NCI-H748 treated with DMSO at 0.1 percent for 48 hours (cell line): ENCODE measurements at places on chromosomes 1 and 21.

DNA sequence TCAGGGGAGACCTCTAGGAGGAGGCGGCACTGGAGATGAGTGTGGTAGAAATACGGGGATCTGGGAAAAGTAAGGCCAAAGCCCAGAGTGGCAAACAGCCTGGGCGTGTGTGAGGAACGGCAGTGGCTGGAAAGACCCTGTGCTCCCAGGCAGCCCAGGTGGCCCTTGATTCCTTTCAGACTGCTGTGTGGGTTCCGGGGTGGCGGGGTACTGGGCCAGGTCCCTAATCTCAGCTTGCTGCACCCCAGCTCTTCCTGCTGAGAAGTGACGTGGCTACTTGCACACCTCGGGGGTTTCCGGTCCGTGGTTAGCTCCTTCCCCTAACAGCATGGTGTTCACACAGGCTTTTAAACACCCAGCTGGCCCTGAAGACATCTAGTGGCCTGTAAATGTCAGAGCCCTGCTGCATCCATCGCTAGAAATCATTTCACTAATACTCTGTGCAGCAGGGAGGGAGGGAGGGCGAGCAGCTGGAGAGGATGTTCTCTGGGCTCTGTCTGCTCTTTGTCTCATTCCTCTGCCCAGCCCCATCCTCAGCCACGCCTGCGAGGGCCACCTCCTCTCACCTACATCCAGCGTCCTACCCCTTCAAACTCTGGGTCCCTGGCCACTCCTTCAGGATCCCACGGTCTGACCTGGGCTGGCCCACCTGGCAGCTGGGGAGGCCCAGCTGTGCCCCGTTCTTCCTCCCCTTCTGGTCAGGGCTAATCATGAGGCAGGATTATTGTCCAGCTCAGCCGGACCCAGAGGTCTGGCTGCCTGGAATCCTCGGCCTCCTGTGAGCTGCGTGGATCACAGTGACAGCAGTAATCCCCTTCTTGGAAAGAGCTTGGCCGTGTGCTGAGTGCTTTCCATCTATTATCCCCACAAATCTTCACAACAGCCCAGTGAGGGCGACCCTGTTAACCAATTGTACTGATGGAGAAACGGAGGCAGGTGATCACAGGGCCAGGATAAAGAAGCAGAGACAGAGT is 7.2 kb downstream of the ZDHHC18 start:
- no peak for DNase-seq

GRCh38 chr1:3155056-3155925 is 86.3 kb downstream of the PRDM16 start:
- DNase-seq = no peak

GRCh38 chr21:42201615-42202161 is 17.3 kb upstream of the ABCG1 start:
- DNase-seq = no peak

- no peak for DNase-seq
Observed at GRCh38 chr1:109438798-109439297, 12.6 kb upstream of the PSMA5 start.

GRCh38 chr1:161111527-161111926 is 6.3 kb downstream of the PFDN2 start:
- DNase-seq = no peak

DNA sequence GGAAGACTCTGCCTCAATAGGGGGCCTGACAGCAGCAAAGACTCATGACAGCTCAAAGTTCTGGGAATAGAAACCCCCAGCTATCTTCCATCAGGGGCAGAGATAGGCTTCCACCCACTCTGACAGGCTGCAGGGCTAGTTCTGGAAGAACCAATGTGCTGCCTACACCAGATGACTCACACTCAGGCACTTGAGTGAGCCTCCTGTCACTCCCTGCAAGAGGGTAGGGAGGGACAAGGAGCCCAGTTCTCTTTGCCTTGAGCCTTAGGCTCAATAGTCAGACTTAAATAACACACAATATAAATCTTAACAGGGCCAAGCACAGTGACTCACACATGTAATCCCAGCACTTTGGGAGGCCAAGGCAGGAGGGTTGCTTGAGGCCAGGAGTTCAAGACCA is 386.4 kb downstream of the HHAT start:
- no peak for DNase-seq

DNA sequence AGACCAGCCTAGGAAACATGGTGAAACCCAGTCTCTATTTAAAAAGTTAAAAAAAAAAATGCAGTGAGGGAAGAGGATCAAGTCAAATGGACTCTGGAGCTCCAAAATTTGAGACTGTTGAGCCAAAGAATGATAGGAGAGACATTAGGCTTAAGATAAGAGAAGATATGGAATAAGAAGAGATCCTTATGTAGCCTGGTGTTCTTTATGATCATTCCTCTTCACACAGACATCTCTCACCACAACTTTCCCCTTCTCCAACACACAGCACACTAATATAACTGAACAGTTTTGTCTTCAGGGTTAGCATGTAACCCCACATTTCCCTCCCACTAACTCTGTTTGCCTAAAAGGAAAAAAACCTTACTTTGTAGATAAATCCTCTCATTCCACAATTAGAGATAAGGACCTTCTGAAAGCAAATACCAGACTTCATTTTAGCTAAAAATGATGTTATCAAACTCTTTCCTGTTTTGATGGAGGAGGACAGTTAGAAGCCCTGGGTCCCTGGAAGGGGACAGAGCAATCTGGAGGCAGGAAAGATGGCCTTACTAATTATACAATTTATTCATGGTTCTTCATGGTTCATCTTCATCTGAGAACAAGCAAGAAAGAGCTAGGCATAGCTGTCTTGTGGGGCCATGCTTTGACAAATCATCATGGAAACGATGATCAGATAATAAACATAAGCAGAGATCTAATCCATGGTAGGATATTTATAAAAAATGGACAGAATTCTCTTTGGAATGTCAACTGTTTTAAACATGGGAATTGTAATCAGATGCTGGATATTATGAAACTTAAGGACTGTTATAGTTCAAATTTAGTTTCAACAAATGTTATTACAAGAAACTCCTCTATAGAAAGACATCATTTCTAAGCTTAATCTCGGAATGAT is 96.7 kb upstream of the S1PR1 start:
- no peak for DNase-seq

- no peak for DNase-seq
Observed at GRCh38 chr1:86517336-86517735, 29.5 kb upstream of the CLCA4 start.

- no peak for DNase-seq
Observed at GRCh38 chr1:158049853-158050252, 56.4 kb downstream of the KIRREL1 start.

DNA sequence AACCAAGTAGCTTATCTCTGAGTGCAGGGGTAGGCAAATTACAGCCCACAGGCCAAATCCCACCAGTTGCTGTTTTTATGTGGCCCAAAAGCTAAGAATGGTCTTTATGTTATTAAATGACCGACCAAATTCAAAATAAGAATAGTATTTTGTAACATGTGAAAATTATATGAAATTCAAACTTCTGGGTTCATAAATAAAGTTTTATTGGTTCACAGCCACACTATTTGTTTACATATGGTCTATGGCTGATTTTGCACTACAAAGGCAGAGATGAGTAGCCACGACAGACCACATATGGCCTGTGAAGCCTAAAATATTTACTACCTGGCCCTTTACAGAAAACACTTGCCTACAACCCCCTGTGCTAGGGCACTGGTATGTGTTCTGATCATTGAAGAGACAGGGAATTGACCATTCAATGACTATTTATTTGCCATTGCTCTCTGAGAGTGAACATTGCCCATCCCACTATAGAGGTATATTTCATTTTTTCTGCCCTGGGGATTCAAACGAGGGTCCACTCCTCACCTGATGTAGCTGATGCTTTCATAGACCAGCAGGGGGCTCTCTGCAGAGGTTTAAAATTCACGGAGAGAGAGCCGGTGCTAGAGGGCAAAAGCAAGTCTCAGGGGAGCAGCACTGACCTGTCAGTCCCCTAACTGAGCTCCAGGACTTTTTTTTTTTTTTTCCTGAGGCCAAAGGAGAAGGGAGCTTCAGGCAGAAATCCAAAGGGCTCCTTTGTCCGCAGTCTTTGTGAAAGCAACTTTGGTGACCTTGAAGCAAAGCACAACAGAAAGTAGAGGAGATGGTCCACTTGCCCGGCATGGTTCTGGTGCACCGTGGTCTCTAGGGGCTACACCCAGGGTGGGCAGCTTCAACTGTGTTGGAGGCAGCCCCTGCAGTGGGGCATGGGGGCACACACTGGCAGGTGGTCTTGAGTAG is 7.3 kb upstream of the GNL2 start:
- no peak for DNase-seq

- DNase-seq = no peak
Observed at GRCh38 chr1:94379615-94380014, 38.6 kb upstream of the ABCD3 start.

DNA sequence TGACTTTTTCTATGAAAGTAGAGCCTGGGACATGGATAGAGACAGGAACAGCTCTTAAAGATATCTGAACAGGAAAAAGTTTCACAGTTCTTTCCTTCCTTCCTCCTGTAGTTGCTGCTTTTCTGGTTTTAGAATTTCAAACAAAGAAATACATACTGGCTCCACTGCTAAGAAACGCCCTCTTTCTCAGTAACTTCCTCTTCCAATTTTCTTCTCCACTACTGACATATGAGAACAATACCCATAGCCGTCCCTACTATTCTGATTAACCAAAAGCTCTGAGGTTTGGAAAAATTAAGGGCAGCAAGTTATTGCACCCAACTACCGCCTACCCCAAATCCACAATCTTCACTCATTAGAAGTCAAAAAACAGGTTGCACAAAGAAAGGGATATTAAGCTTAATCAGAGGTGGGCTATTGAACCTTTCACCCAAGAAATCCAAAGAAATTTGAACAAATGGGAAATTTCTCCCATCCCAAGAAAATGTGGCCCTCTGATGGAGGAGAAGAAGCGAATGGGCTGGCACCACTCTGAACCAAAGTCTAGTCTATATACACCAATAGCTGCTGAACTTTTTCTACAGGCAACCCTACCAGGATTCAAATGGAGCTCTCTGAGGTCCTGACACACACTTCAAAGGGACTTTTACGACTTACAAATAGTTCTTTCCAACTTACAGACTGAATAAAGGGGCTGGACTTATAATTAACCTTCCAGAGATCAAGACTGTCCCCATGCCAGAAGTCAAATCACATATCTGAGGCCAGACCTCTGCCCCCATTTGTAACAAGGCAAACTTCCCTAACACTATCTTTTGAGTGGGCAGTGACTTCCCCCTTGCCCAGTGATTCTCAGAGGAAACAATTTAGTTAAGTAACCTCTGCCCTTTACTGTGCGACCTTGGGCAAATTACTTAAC is 1.7 kb downstream of the WASF2 start:
- DNase-seq = no peak

- no peak for DNase-seq
Observed at GRCh38 chr1:100931716-100932115, 35.8 kb downstream of the SLC30A7 start.
